Progenitor cell of endocrine pancreas (in vitro differentiated cells): ENCODE measurements at places on chromosomes 2 and 18. TPM values are rescaled to one million over a fixed set of nuclear protein-coding genes. Genes with fewer than 3 reads are reported as not detected.

DNA sequence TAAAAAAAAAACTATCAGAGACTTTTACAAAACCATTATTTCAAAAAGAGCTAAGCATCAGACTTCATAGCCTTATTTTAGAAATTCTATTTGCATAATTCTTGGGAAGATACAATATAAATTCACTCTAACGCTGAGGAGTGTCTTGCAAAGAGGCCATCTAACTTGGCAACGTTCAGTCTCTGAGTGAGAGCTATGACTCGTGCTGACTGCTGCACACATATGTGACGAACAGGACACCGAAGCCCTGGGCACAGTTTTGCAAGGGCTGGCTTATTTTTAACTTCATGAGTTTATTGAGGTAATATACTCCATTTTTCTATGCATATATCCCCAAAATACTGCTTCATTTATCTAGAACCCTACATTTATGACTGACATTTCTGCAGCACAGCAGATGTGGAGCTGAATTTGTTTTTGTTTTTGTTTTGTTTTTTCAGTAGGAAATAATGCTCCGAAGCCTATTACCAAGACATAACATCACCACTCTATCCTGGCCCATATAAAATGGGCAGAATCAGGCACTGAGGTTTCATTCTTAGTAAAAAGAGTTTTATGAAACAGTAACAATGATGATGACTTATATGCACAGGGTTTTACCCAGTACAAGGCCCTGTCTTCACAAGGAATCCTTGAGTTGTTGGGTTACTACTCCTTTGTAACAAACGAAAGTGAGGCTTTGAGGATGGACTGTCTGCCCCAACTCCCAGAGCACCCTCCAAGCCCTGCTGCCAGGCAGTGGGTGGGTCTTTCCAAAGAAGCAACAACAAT lies 68.3 kb downstream of the CRACDL start:
- DNase-seq, result no peak

DNA sequence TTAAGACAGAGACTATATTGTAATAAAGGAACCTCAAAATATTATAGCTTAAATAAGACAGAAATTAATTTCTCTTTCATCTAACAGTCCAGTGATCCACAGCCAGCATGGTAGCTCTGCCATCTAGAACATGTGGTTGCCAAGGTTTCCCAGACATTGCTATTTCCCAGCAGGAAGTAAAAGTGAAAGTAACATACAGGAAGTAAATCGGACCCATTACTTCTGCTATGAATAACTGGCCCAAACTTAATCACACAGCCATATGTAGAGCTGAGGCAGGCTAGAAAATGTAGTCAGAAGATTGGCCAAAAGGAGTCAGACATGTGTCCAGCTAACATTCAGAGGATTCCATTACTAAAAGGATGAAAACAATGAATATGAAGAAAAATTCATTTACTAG lies 71.0 kb downstream of the NOL4 start:
- no peak for DNase-seq

GRCh38 chr2:127185093-127185492 lies 35.0 kb downstream of the CYP27C1 start:
- no peak for DNase-seq

DNA sequence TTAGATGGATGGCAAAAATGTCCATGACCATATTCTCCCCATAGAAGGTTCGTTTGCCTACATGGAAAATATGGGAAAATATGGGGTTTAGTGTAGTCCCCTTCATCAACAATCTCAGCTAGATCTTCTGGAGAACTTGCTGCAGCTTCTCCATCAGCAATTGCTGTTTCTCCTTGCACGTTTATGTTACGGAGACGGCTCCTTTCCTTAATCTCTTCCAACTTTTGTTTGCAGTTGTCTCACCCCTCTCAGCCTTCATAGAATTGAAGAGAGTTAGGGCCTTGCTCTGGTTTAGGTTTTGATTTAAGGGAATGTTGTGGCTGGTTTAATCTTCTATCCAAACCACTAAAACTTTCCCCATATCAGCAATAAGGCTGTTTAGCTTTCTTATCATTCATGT lies 28.9 kb downstream of the MYCN start:
- DNase-seq, result no peak

- DNase-seq, result no peak
These were observed 217.1 kb downstream of the ZNF521 start for GRCh38 chr18:25134861-25135260.

DNA sequence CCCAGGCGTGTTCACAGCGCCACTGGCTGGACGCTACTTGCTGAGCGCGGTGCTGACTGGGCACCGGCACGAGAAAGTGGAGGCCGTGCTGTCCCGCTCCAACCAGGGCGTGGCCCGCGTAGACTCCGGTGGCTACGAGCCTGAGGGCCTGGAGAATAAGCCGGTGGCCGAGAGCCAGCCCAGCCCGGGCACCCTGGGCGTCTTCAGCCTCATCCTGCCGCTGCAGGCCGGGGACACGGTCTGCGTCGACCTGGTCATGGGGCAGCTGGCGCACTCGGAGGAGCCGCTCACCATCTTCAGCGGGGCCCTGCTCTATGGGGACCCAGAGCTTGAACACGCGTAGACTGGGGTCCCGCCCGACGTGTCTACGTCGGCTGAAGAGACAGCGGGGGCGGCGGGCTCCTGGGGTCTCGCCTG lies 891 bp upstream of the KHK start:
- DNase-seq, result no peak

GRCh38 chr18:69032009-69032408 lies 234.1 kb downstream of the CCDC102B start:
- no peak for DNase-seq

DNA sequence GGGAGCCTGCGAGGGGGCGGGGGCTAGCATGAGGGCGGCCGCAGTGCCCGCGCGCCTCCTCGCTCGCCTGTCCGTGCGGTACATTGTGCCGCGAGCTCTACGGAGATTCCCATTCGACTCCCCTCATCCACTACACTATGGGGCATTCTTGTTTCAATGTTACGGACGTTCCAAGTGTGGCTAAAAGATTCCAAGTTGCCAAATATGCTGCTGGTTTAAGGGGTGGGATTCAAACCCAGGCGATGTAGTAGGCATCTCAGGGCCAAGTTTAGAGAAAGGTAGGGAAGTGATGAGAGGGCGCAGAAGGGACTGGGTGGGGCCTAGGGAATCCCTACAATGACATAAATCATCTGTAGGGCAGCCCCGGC lies 10.0 kb upstream of the CRYBA2 start:
- DNase-seq, result no peak

GRCh38 chr2:85719609-85720240 lies 25.6 kb downstream of the GNLY start:
- no peak for DNase-seq

- DNase-seq, result no peak
These were observed 29.9 kb upstream of the ALKAL2 start for GRCh38 chr2:317501-318424.

GRCh38 chr2:179991344-179991743 lies 15.8 kb downstream of the CWC22 start:
- DNase-seq, result no peak

DNA sequence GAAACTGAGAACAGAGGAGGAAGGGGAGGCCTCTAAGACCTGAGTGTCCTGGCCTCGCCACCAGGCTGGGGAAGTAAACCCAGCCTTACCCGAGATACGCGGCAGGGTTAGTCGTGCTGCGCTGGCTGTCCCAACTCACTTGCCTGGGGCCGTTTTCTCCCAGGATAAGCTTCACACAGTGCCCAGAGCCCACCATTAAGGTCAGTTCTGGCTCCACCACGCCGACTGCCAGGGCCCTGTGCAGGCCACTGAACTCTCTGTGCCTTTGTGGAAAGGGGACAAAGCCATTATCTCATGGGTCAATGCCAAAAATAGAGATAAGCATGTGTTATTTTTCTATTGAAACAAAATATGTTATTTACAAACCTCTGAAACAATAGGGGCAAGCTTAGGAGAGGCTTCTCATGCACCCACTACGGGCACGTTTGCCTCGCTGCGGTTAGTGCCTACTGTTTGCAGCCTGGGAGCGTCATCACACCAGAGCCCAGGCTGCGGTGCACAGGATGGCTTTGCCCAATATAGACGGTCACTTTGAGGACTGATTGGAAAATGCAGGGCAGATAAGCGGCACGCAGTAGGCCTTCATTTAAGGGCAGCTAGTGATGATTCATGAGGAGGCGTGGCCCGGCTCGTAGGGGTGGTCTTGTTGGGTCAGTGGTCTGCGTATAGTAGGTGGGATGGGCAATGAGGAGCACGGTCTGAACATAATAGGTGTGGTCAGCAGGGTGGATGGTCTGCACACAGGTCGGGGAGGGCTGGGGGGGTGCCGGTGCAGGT lies 242.1 kb downstream of the GLI2 start:
- no peak for DNase-seq

DNA sequence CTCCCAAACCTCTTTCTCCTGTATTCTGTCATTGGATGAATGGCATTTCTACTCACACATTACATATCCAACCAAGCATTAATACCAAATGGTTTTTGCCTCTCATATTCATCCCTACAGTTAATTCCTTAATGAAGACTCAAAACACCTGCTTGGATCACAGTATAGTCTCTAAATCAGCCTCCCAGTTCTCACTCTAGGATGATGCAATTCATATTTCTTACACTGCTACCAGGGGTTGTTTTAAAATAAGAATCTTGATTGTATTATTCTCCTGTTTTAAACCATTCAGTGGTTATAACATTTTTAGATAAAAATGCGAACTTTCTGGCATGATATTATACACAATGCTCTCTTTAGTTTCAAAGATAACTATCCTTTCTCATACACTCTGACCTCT lies 281.4 kb upstream of the ZEB2 start:
- no peak for DNase-seq

DNA sequence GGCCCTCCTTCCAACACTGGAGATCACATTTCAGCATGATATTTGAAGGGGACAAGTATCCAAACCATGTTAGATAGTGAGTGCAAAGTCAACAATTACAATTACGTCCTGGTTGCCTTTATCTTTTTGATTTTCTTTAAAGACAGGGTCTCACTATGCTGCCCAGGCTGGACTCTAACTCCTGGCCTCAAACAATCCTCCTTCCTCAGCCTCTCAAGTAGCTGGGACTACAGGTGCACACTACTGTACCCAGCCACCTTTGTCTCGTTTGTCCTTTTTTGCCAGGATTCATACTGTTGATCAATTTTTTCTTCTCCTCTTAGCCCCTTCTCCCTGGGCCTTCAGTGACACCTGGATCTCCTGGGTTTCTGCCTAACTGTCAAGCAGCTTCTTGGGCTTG lies 240.5 kb upstream of the FANCL start:
- DNase-seq, result no peak

- no peak for DNase-seq
These were observed 409.2 kb upstream of the HS6ST1 start for GRCh38 chr2:128727914-128728313.

DNA sequence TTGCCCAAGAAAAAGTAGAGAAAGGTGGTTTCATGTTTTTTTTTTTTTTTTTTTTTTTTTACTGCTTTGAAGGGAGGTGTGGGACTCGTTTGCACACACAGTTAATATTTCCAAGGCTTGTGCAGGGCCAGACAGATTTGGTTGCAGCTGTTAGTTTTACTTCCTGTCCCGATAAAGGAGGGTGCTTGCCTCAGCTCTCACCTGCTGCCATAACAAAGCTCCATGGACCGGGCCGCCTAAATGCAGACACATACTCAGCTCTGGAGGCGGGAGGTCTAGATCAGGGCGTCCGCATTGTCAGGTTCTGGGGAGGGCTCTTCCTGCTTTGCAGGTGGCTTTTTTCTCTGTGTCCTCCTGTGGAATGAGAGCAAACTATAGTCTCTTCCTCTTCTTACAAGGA lies 69.9 kb downstream of the ODC1 start:
- no peak for DNase-seq

GRCh38 chr18:37389684-37390368 lies 175.8 kb downstream of the CELF4 start:
- DNase-seq, result no peak

GRCh38 chr2:42744545-42745082 lies 19.3 kb downstream of the OXER1 start:
- DNase-seq, result no peak

- DNase-seq, result no peak
These were observed 24.7 kb upstream of the DARS1 start for GRCh38 chr2:136010126-136010525.

GRCh38 chr2:207214446-207214845 lies 48.7 kb upstream of the KLF7 start:
- DNase-seq, result no peak

DNA sequence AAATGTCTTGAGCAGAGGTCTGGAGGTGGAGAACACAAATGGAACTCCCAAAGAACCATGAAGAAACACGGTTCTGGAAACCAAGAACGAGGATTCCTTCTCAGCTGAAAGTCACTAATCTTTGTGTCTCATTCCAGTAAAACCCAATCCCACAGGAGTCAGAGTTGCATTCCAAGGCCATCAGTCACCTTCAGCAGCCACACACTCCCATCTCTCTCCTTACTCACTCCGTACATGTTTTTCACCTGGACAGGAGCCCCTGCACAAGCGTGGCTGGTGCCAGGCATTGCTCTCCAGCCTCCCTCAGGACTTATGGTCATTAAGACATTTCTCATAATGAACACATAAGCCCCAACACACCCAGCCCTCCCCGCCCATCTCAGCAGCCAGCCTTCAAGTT lies 175.4 kb upstream of the SIX2 start:
- no peak for DNase-seq

GRCh38 chr2:10471955-10472354 lies 23.8 kb upstream of the ODC1 start:
- no peak for DNase-seq

- DNase-seq, result no peak
These were observed 100.6 kb upstream of the ARL4C start for GRCh38 chr2:234597576-234597861.

- no peak for DNase-seq
These were observed 253.9 kb upstream of the VWC2L start for GRCh38 chr2:214156971-214157370.

- no peak for DNase-seq
These were observed 43.6 kb downstream of the MAPRE2 start for GRCh38 chr18:35084494-35085449.

GRCh38 chr2:17589406-17590035 lies 49.0 kb downstream of the VSNL1 start:
- DNase-seq, result no peak

DNA sequence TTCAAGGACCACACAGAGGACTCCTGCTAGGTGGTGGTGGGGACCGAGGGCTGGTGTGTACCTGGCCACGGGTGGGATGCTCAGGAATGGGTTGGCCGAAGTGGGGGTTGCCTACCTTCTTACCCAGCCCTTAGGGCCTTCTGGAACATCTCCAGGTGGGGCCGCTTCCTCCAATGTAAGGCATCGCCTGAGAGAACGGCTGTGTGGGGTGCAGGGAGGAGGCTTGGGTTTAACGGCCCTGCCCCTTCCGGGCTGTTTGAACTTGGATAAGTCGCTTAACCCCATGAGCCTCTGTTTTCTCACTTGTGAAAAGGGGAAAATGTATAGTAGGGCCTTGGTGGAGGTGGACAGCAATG lies 35.0 kb downstream of the EMILIN2 start:
- no peak for DNase-seq

Gene KCNG2
- total RNA-seq, result not detected in 2 replicates

Gene GAD1
- total RNA-seq, result 0.27 and 0.43 TPM in 2 replicates

Gene FBXO41
- total RNA-seq, result 7.1 and 7.4 TPM in 2 replicates

Gene SLC9A2
- 1.6 TPM in 2 replicates for total RNA-seq

Gene LYG2
- not detected in 2 replicates for total RNA-seq

Gene TLX2
- total RNA-seq, result 0.33 TPM in 1 of 2 replicates, not detected in the other

Gene CPO
- total RNA-seq, result 0.24 TPM in 1 of 2 replicates, not detected in the other

Gene CCDC148
- total RNA-seq, result 3.9 and 4.6 TPM in 2 replicates

Gene REG3G
- not detected in 2 replicates for total RNA-seq

Gene CHRNG
- total RNA-seq, result 0.42 TPM in 1 of 2 replicates, not detected in the other

Gene CD207
- not detected in 2 replicates for total RNA-seq

Gene ERFE
- 0.91 and 1.3 TPM in 2 replicates for total RNA-seq

Gene SERPINB12
- total RNA-seq, result not detected in 2 replicates

Gene EPAS1
- total RNA-seq, result 5.1 and 5.9 TPM in 2 replicates

Gene IL18R1
- 0.13 and 0.22 TPM in 2 replicates for total RNA-seq

Gene RNU2-63P
- total RNA-seq, result 2.8 TPM in 1 of 2 replicates, not detected in the other
